CD4-positive, alpha-beta T cell treated with Interleukin-17A for 4 hours (primary cell): ENCODE measurements at places on chromosomes 1 and 21.
A peak's percentile ranks its signal among the peaks of the same experiment; 100 is the strongest.

GRCh38 chr1:52057876-52058415 is 1.9 kb downstream of the BTF3L4 start:
- no peak for DNase-seq

DNA sequence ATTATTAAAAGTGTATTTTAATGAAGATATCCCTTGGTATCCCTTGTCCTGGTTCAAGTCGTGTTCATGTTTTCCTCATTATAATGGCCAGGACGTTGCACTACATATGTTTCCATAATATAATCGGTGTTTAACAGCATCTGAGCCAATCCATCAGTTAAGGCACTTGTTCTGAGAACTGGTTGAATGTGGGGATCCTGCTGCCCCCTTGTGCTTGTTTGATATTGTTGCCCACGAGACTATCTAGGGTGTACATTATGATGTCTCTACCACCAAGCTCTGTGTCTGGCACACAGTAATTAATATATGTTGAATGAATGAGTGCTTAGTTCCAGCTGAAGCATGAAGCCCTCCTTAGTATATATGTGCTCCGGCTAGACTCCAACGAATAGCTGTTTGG is 193.0 kb downstream of the CACNA1E start:
- DNase-seq = no peak

- no peak for DNase-seq
Measured at GRCh38 chr1:110130113-110130591, 17.9 kb downstream of the UBL4B start.

DNA sequence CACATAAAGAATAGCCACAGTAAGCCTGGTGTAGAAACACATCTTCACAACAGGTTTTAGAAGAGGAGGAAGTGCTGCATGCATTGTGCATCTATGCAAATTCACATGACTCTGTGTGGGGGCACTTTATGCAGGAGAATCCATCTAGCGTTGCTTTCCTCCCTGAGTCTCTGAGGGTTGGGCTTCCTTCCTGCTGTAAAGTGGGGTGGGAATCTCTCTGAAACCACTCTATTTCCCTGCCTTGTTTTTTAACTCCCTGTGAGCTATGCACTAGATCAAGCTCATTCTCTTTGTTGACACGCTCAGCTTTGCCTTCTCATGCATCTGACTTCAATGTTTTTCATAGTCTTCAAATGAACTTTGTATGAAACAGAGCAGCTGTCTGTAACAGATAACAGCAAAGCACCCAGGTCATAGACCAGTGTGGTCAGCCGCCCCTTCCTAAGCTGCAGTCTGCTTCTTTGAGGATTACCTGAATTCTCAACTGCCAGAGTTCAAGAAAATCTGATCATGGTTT is 102.7 kb upstream of the DPH5 start:
- peak; percentile 63 for DNase-seq

DNA sequence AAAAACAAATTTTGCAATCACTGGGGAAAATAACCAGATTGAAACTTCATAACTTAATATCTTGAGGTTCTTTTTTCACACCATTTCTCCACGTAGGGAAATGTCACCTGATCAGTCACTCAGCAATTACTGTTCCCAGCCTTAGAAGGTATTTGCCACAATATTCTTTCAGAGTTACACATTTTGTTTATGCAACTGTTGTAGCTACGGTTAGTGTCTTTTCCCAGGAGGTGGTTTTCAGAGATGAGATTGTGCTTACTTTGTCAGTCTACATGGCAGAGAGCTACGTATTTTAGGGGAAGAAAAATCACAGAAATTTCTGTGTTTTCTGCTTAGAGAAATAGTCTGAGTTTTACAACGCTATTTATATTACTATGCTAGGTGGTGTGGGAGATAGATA is 792.8 kb upstream of the B3GALT2 start:
- DNase-seq = no peak

- no peak for DNase-seq
Measured at GRCh38 chr1:170539154-170539553, 7.2 kb downstream of the GORAB start.

- DNase-seq = no peak
Measured at GRCh38 chr1:217181176-217181746, 449.6 kb downstream of the GPATCH2 start.

DNA sequence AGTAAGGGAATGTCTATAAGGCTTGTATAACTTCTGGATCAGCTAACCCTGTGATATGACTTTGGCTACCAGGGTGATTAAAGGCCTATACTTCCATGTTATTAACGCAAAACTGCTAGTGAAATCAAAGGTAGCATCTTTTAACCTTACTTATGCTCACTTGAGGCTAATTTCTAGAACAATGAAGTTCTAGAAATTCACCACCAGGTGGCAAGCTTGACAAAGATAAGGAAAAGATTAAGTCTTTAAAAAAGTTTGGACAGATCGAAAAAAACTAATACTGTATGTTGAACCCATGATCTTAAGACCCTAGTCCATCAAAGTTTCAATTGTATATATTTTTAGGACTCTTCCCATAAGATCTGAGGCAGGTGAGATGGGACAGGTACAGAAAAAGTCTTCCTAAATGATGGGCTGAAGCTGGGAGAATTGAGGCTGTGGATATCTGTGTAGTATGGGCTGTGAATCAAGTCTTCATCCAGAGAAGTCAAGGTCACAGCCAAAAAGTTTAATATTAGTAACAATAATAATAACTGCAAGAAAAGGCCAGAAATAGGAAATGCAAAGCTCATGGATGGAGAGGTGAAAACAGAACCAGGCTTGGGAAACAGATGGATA is 18.8 kb downstream of the KYAT3 start:
- DNase-seq = no peak

DNA sequence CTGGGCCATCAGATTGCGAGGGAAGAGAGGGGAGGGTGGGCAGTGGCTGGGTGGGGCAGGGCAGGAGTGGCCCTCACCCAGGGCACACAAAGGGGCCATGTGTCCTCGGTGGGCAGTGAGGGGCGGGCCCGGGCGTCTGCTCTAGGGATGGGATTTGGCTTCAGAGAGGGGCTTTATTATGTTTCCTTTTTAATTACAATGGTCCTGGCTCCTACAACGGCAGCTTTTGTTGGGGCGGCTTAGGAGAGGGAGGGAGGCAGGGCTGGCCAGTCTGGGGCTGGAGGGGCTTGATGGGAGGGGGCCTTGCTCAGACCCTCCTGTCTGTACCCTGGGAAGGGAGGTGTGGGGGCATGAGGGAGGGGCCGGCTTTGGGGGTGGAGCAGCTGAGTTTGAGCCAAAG is 102.8 kb upstream of the WNT4 start:
- no peak for DNase-seq

DNA sequence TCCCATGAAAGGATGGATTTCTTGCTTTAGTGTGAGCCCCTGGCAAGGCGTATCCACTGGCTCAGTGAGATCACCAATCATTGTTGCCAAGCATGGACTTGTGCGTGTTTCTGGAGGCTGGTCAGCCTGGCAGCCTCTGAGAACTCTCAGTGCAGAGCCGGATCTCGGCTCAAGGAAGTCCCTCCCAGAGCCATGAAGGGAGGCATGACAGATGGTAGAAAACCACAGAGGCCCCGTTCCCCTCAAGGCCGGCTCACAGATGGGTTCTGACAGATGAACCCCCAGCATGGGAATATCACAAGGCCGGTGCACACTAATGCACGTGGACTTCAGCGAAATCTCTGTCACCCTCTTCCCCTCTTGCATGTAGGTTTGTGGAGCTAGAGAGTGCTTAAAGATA is 290.5 kb downstream of the AJAP1 start:
- DNase-seq = no peak

GRCh38 chr1:208977638-208978256 is 605.8 kb upstream of the CAMK1G start:
- DNase-seq = no peak
